OCI-M1 (cell line): ENCODE measurements at places on chromosomes 13 and 19.

DNA sequence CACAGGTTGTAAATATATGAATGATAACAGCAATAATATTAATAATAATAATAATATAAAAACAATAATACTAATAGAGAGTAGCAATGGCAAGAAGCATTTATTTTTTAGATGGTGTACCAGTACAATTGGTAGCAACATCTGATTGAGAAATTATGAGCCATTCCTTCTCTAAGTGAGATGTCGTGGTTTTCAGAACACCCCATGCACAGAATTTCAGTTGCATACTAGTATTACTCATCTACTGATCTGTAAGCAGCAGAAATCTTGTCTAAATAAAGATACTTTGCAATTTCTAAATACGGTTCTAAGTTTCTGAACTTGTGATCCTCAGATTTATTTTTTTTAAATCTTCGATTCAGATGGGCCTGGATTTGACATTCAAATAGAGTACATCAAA lies 788.0 kb upstream of the ATXN8OS start:
- DNase-seq: no peak

- peak; percentile 21 for DNase-seq
Measured at GRCh38 chr13:31200637-31200971, 829 bp downstream of the B3GLCT start.

- no peak for DNase-seq
Measured at GRCh38 chr13:114266241-114266640, 15.2 kb upstream of the UPF3A start.

DNA sequence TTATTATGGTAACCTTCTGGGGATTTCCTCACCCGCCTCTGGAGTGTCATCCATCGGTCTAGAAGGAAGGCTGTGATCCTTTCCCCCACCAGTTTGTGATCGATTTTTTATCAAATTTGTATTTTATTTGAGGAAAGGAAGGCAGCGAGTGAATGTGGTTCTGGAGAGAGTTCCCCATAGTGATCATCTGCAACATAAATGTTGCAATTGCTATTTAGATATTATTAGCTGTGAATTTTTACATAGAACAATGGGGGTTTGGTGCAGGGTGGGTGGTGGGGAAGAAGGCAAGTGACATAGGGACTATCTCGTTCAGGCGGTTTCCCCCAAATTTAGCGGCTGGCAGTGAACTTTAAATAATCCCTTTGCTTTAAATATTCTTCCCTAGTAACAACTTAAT lies 1.2 kb downstream of the CDK8 start:
- no peak for DNase-seq

DNA sequence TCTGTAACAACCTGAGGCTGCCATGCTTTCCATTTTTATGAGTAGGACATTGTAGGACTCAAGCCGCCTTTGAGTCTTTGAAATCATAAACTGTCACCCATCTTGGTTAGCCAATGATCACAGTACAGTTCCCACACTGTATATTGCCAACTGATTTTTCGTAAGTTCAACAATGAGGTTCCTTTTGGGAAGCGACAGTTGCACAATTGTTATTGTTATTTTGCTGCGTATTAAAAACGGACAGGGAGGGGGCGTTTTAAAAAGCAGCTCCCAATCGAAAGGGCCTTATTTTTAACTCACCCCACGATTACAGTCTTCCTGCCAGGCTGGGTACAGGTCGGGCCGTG lies 601 bp downstream of the SLC46A3 start:
- peak; percentile 47 for DNase-seq

DNA sequence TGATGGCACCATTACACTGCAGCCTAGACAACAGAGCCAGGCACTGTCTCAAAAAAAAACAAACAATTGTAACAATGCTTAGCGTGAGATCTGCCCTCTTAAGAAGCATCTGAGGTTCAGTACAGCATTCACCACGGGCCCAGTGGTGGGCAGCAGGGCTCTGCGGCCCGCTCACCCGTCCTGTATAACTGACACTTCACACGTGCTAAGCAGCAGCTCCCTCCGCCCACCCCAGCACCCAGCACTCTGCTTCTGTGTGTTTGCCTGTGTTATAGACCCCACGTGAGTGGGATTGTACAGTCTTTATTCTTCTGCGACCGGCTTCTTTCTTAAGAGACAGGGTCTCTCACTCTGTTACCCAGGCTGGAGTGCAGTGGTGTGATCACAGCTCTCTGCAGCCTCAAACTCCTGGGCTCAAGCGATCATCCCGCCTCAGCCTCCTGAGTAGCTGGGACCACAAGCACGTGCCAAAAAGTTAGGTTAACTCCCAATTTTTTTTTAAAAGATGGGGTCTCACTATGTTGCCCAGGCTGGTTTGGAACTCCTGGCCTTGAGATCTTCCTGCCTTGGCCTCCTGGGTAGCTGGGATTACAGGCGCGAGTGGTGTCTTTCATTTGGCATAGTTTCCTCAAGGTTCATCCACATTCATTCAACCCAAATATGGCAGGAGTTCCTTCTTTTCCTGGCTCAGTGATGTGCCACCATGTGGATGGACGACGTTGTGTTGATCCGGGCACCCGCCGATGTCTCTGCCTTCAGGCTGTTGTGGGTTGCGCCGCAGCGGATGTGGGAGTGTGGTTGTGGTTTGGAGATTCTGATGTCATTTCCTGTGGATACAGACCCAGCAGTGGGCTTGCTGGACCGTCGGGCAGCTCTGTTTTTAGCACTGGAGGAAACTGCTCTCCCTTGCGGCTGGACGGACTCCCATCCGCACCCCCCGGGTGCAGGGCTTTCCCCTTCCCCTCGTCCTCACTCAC lies 170.0 kb downstream of the KDM4B start:
- peak; percentile 98 for DNase-seq

- no peak for DNase-seq
Measured at GRCh38 chr13:74202129-74202813, 68.1 kb upstream of the KLF12 start.

- peak; percentile 19 for DNase-seq
Measured at GRCh38 chr13:45205124-45205523, 4.3 kb upstream of the KCTD4 start.

- no peak for DNase-seq
Measured at GRCh38 chr13:34078334-34078999, 260.5 kb downstream of the RFC3 start.

- DNase-seq: no peak
Measured at GRCh38 chr13:74730556-74731331, 596.5 kb upstream of the KLF12 start.

DNA sequence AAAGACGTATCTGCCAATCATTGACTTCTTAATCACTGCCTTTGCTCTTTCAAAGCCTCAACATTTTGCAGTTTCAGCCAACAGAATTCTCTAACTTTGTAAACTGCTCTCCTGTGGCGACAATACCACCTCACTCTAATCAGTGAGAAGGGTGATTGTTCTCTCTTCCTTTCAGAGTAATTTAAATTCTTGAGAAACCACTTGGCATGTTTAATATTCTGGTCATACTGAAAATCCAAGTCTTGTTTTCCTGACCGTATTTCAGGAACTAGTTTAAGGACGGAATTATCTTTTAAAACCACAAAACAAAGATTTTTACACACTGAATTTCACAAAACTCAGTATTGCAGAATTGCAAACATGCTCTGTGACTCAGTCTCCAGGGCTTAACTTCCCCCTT lies 5.2 kb upstream of the CDC16 start:
- no peak for DNase-seq

- DNase-seq: peak; percentile 72
Measured at GRCh38 chr19:3366753-3367627, 607 bp downstream of the NFIC start.

DNA sequence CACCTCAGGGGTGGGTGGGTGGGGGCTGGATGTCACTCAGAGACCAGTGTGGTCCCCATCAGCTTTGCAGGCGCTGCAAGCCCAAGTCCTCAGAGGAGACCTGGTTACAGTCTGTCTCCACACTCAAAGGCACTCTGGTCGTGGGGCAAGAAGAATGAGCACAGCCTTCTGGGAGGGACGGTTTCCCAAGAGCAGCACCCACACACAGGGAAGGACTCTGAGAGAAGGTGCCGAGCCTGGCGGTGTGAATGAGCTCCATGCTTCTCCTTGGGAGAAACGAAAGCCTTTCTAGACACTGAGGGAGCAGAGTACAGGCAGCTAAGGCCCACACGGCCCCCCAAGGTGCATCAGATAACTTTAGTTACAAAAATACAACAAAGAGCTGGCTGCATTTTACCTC lies 473.6 kb downstream of the FOXO1 start:
- DNase-seq: no peak

DNA sequence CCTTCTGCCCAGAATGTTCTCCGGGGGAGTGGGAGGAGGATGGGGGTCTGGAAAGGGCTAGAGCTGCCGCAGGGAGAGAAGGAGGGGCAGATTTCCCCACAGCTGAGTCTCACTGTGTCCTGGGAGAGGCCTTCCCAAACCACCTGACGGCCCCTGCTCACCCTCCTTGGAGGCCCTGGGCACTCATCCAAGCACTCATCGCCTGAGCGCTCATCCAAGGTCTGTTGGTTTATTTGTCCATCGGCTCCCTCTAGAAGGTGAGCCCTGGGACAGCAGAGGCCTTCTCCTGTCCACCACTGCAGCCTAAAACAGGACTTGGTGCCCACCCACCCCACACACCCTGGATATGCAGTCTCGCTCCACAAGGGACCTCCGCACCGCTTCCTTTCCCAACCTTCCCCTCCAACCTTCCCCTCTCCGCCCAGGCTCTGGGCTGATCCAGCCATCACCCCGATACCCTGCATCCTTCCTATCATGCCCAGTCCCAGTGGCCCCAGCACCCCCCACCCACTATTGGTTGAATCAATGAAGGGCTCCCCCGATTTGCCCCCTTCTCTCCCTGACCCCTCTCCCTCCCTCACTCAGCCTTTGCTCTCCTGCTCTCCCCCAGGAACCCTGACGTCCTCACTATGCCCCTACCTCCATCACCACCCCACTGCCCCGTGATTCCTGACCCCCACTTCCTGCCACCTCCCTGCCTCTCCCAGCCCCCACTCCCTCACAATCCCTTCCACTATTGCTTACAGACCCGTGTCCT lies 1.7 kb downstream of the UBXN6 start:
- no peak for DNase-seq

DNA sequence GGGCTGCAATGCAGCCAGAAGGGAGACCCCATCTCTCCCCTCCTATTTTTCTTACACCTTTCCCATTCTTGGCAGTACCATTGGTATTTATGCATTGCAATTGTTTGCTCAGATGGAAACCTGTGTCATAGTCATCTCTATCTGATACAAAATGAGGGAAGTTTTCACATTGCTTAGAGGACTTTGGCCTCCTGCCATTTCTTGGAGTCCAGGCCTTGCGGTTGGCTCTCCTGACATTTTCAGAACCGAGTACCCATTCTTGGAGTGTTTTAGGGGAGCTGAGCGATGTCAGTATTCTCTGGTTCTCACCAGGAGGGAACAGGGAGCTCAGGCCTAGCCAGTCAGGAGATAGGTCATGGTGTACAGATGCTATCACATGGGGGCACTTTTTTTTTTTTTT lies 1.5 kb downstream of the SIN3B start:
- peak; percentile 40 for DNase-seq

DNA sequence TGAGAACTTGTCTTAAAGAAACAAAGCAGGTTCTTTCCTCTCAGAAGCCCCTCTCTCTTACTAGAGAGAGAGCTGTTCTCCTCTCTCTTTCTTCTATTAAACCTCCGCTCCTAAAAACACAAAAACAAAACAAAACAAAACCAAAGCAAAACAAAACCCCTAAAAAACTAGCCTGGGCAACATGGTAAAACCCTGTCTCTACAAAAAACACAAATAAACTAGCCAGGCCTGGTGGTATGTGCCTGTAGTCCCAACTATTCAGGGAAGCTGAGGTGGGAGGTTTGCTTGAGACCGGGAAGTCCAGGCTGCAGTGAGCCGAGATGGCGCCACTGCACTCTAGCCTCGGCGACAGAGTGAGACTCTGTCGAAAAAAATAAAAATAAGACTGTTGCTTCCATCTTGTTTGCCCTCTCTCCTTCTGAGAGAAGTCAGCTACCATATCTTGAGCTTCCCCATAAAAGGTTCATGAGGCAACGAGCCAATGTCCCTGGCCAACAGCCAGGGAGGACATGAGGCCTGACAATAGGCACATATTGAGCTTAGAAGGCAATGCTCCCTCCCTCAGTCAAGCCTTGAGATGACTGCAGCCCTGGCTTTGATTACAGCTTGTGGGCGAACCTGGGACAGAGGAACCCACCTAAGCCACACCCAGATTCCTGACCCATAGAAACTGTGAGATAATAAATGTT lies 17.5 kb upstream of the FLT3 start:
- DNase-seq: peak; percentile 35

GRCh38 chr19:30557212-30557611 lies 185.0 kb downstream of the ZNF536 start:
- no peak for DNase-seq

GRCh38 chr13:31350560-31350959 lies 150.8 kb downstream of the B3GLCT start:
- DNase-seq: no peak

DNA sequence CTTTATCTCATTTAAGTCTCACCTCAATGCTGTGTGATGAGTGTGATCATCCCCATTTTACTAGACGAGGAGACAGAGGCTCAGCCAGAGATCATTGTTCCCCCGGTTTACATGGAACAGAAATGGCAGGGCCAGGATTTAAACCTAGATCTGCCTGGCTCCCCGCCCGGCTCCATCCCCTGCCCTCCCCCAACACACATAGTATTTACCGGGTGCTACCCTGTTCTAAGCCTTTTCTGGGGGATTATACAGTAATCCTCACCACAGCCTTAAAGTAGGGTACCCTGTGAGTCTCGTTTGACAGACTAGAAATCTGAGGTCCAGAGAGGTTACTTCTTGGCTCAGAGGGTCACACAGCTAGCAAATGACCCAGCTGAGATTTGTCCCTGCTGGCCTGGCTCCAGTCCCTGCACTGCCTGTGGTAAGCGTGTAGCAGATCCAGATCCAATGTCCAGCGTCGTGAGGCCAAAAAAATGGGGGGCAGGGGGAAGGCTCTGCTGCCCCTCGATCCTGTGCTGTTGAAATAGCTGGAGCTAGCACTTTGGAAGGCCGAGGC lies 3.8 kb upstream of the KLC3 start:
- DNase-seq: no peak

- DNase-seq: no peak
Measured at GRCh38 chr13:101977475-101977874, 424.4 kb downstream of the FGF14 start.

DNA sequence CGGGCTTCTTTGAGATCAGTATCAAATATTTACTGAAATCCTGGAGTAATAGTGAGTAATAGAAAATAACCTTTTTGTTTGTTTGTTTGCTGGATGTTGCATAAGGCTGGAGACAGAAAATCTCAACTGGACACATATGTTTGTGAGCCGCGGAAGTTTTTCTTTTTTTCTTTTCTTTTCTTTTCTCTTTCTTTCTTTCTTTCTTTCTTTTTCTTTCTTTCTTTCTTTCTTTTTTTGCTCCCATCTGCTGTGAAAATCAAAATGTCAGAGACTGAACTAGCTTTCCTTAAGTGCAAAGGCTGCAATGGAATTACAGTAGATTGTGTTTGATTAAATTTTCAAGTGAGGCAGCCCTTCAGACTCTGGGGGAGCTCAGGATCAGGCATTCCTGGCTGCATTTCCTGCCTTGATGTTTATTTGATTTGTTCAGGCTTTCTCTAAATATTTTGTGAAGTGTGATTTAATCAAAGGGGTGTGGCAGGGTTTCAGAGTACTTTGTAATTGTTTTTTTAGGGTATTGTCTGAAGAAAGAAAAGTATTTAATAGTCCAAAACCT lies 319 bp downstream of the FRY start:
- peak; percentile 39 for DNase-seq
